T-helper 17 cell (primary cell): ENCODE measurements at places on chromosomes 16 and 17.

GRCh38 chr16:81709016-81709900 lies 69.8 kb upstream of the PLCG2 start:
- DNase-seq = no peak

GRCh38 chr17:80491478-80492342 lies 15.3 kb upstream of the NPTX1 start:
- no peak for DNase-seq

- DNase-seq = no peak
Observed at GRCh38 chr17:78081551-78081950, 47.0 kb downstream of the TMC6 start.

DNA sequence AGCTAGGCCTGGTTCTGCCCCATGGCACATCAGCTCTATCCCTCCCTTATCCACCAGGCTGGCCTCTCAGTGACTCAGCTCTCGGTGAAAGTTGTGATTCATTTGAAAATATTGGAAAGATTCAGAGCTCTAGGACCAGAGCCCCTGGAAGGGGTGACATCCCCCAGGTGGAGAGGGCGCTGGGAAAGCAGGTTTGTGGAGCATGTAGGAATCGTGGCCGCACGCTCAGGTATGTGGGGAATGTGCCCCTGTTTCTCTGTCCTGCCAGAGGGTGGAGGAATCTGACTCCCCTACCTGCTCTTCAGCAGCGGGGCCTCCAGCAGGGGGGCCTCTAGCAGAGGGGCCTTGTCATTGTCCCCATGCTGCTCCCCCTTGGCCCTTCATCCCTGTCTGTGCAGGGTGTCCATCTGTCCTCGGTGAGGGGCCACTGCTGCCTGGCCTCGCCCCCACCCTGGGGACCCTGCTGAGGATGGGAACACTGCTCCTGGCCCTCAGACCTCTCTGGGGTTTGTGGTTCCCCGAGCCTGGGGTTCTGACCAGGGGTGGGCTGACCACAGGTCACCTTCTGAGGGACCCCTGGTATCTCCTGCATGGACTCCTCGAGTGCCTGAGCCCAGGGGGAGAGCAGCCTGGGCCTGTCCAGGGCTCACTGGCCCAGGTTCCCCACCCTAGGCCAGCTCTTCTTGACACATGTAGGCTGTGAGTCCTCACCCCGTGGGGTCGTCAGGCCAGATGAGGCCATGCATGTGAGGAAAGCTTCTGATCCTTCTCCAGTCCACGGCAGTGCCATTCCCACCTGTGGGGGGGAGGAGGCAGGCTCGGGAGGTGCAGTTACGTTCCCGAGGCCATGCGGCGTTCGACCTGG lies 47.5 kb downstream of the NT5M start:
- DNase-seq = no peak

DNA sequence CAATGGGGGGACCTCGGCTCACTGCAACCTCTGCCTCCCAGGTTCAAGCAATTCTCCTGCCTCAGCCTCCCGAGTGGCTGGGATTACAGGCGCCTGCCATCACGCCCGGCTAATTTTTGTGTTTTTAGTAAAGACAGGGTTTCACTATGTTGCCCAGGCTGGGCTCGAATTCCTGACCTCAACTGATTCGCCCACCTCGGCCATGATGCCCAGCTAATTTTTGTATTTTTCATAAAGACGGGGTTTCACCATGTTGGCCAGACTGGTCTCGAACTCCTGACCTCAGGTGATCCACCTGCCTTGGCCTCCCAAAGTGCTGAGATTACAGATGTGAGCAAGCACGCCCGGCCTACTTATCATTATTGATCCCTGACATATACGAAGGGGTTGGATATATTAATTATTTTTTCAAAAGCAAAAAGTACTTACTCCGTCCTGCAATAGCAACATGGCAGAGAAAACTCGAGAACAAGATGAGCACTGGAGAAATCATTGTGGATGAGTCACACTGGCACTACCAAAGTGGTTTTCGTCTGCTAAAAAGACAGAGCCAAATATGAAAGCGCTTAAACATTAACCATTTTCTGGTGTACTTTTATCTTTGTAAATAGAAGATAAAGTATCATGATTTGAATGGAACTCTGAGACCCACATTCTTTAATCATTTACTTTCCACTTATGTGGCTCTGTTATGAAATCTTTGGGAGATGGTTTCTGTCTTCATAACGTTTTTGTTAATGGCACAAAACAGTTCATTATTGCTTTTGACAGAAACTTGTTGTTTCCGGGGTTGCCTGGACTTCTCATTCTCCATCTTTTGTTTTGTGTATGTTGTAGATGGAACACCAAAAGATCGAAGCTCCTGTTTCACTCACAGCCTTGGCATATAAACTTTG lies at the start of gene APOH:
APOH (minus strand) TSS at position 529 of the 896 bp plus-strand sequence; CDS start at position 493, 36 bp downstream.
- DNase-seq = no peak

GRCh38 chr17:34800661-34801060 lies 160.6 kb downstream of the CCT6B start:
- no peak for DNase-seq

DNA sequence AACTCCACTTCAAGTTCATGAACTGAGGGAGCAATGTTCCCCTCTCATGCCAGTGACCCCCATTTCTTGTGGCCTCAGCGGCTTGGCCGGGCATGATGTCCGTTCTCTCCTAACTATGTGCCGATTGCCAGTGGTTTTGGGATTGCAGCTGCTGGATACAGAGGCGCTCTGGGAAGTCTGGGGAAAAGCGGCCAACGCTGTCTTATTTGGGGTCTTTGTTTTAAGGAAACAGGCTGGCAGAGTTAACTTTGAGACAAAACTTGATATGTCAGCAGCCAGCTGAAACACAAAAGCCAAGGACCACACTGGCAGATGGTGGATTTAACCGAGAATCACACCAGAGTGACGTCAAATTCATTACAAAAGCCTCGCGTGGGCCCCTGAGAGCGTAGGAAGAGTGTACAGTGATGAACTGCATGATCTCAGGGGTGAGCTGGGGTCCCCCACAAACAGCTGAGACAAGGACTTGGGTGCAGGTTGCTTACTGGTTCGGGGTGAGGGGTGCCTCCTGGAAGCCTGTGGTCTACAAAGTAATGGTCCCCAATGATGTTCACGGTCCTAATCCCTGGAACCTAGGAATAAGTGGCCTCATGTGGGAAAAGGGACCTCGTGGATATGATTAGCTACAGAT lies 180.4 kb downstream of the IRF8 start:
- DNase-seq = no peak

DNA sequence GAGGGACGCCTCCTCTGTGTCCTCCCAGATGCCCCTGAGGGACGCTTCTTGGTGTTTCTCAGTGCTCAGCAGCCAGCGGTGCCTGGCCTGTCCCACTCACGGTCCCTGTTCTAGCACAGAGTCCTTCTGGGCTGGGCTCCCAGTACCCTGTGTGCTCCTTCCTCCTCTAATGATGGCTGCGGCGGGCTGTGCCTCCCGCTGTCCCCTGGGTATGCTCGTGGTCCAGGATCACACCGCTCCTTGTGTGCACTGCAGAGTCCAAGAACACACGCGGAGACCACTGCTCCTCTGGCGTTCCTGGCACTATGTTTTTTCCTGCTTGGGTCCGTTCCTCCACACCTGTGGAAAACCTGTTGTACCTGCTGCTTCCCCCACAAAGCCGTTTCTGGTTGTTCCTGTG lies 15.1 kb upstream of the IRF8 start:
- DNase-seq = no peak

GRCh38 chr16:75010427-75010826 lies 11.6 kb downstream of the ZNRF1 start:
- DNase-seq = no peak

DNA sequence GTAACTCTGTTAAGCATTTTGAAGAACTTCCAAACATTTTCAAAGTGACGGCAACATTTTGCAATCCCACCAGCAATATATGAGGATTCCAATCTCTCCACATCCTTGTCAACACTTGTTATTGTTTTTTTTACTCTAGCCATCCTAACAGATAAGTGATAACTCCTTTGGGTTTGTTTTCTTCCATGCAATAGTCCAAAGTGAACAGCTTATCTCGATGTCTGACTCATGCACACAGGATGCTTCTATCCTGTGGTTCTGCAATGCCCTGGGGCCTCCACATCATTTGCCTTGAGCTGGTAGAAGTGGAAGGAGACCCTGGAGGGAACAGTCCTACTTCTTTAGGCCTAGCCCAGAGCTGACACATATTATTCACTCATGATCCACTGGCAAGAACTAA lies 13.0 kb downstream of the TLE7 start:
- no peak for DNase-seq

- DNase-seq = no peak
Observed at GRCh38 chr17:11885051-11885450, 112.2 kb downstream of the ZNF18 start.

DNA sequence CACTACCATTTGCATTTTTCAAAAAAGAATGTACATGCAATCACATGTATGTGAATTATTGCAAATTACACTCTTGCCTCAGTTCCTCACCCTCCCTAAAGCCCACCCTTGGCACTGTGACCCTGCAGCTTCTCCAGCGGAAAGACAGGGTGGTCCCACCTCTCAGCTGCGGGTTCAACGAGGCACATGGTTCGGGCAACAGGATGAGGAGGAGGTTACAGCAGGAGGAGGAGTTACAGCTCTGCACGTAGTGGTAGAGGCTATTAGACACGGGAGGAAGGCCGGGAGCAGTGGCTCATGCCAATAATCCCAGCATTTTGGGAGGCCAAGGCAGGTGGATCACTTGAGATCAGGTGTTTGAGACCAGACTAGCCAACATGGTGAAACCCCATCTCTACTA lies 5.2 kb downstream of the C16orf95 start:
- no peak for DNase-seq

DNA sequence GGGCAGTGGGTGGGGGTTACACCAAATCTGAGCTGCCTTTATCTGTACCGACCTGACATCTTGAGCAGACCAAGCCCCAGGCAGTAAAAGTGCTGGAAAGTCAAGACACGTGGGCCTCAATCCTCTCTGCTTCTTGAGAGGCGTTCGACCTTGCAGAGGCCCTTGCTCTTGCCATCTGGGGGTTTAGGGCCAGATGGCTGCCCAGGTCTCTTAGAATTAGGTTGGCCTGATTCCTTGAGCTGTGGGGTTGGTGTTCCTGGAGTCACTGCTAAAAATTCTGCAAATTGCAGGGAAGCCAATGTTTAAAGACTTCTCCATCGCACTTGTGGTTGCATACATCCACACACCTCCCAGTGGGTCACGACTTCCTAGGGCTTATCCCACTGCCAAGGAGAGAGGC lies 238.2 kb upstream of the ASIC2 start:
- DNase-seq = no peak

- DNase-seq = no peak
Observed at GRCh38 chr17:5468075-5468473, 708 bp downstream of the DHX33 start.

GRCh38 chr17:2400474-2400866 lies 390 bp downstream of the MNT start:
- peak; percentile 25 for DNase-seq

DNA sequence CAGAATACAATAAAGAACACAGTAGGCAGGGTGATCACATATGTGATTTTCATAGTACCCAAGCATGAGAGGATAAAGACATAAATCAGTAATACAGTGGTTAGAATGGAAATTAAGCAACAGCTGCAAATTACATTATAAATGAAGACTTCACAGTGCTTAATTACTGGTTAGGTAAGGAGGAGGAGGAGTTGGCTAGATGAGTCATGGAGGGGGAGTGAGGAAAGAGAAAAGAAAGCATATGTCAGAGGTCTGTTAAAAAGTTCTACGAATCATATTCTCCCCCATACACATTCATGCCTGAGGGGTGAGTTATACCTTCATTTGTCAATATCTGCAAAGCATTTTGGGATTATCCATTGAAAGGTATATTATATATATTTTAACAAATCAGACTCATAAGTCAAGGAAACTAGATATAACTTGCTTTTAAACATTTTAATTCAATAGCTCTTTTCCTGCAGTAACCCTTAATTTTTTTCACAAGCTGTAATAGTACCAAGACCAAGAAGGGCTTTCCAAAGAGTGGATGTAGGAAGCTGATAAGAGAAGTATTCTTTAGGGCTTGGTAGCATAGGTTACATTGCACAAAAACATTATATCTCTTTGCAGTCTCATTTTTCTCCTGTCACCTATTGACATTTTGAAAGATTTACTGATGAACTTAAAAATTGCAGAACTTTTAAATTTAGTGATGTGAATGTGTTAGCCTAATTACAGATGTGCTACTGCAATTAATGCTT lies 99.3 kb downstream of the STXBP4 start:
- no peak for DNase-seq

DNA sequence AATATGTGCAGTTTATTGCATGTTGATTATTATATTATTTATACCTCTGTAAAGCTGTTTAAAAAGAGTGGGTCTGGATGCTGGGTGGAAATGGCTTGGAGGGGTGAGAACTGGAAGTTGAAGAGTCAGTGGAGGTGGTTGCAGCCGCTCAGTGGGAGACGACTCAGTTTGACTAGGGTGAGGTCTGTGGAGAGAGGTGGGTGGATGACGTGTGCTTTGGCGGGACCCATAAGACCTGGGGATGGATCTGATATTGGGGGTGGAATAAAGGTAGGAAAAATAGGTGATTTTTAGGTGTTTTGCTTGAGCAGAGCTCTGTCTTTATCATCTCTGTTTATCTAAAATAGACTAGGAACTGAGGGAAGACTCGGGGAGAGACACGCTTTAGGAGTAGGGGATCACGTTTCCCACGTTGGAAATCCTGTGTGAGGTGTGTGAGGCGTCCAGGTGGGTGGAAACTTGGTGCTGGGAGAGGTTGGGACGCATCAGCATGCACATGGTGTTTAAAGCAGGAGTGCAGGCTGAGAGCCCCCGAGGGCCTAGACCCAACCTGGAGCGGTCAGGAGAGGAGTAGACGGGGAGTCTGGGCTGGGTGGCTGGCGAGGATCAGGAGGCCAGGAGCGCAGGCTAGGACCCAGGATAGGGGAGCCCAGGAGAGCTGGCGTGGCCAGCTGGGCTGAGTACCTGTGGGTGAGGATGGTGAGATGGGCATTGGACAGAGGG lies 17.2 kb downstream of the NT5M start:
- no peak for DNase-seq

- DNase-seq = no peak
Observed at GRCh38 chr17:39027455-39028035, 60.3 kb upstream of the FBXO47 start.

- no peak for DNase-seq
Observed at GRCh38 chr16:23143391-23143790, 5.9 kb downstream of the USP31 start.

GRCh38 chr17:67441052-67441895 lies 64.2 kb downstream of the PITPNC1 start:
- DNase-seq = peak; percentile 34

- no peak for DNase-seq
Observed at GRCh38 chr16:50459496-50460080, 88.6 kb upstream of the NKD1 start.

GRCh38 chr17:75228847-75229246 lies 23.4 kb downstream of the NUP85 start:
- DNase-seq = no peak

GRCh38 chr17:48609759-48610281 lies 997 bp downstream of the HOXB7 start:
- no peak for DNase-seq

- no peak for DNase-seq
Observed at GRCh38 chr16:72094266-72094610, 591 bp downstream of the DHX38 start.

DNA sequence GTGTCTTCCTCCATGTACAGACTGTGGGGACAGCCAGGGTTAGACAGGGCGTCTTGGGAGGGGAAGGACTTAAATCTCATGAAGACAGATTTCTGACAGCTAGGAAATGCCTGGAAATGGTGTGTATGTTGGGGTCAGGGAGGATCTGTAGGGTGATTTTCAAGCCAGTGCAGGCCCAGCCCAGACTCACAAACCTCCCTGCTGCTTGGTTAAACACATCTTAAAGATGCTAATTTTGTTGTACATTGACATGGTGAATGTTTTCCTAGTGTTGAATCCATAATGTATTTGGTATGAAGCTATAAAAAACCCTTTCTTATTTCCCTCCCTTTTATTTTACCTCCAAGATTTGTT lies 238.3 kb downstream of the CCDC182 start:
- no peak for DNase-seq

- DNase-seq = no peak
Observed at GRCh38 chr17:60249290-60249826, 99.6 kb downstream of the CA4 start.
